ENCODE measurements at places on chromosomes 2 and 18.

DNA sequence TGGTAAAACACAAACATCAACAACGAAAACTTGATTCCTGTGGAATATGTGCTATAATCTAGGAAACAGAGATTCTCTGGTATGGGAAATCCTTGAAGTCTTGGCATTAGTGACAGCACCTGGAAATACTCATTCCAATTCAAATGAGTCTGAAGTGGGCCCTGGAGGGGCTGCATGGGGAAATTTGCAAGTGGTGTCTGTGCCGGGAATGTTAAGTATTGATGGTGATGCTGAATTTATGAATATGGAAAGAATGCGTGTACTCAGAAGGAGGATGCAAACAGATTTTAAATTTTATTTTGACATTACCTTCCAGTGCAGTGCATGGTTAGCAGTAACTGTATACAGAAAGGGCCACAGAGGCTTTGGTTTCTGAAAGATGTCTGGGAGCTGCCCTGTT is 37.2 kb downstream of the PTPRM start:
- H3K4me3 ChIP-seq = no peak overlapping the region
- DNase-seq = no peak
- H3K27me3 ChIP-seq = no peaks in the 10 kb centered on the region
- peaks cover 42% of the 10 kb centered on the region for H3K4me1 ChIP-seq

GRCh38 chr2:55418512-55419232 is 984 bp downstream of the CCDC88A start:
- peak overlapping the region; percentile 74 for H3K4me3 ChIP-seq
- no peaks in the 10 kb centered on the region for H3K4me1 ChIP-seq
- H3K36me3 ChIP-seq = no peaks in the 10 kb centered on the region
- H3K27me3 ChIP-seq = no peaks in the 10 kb centered on the region
- H3K27ac ChIP-seq = no peak overlapping the region

DNA sequence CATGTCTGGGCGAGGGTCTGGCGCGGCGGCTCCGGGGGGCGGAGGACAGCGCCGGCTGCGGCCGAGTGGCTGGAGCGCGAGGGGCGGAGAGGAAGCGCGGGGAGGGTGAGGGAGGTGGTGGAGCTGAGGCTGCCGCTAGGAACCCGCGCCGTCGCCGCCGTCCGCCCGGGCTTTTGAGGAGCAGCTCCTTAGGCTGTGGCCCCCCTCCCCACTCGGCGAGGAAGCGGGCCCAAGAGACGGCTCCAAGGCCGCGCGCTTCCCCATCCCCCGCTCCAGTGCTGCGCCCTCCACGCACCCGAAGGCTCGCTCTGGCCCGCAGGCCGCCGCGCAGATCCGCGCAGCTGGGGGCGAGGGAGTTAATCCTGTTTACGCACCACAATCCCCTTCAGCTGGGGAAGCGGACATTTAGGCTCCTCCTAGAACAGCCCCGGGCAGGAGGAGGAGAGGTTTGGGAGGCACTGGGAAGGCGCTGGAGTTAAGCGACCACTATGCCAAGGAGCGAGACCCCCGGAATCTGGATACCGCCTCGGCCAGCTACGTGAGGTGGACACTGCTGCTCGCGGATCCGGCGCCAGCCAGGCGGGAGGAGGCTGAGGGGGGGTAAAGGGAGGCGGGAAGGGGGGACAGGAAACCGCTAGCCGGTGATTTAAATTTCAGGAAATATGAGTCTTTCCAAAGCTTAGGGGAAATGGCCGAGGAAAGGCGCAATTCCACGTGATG is at the start of gene CNRIP1:
CNRIP1 (minus strand) TSS at position 552 of the 720 bp plus-strand sequence; CDS start at position 3, 549 bp downstream.
- no peaks in the 10 kb centered on the region for H3K4me1 ChIP-seq
- H3K27ac ChIP-seq = no peak within 1 kb of the TSS
- H3K27me3 ChIP-seq = no peaks in the 10 kb centered on the region
- H3K36me3 ChIP-seq = no peaks in the 10 kb centered on the region
- DNase-seq = no peak

DNA sequence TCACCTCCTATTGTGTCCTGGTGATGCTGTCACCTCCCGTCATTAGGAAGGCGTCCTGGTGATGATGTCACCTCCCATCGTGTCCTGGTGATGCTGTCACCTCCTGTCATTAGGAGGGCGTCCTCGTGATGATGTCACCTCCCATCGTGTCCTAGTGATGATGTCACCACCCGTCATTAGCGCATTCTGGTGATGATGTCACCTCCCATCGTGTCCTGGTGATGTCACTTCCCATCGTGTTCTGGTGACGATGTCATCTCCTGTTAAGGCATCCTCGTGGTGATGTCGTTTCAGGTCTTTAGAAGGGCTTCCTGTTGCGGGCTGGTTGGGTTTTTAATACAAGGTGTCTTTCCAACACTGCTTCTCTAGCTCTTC is 40.7 kb downstream of the CTDP1 start:
- H3K27ac ChIP-seq = no peak overlapping the region
- no peak for DNase-seq
- H3K4me1 ChIP-seq = no peaks in the 10 kb centered on the region
- no peaks in the 10 kb centered on the region for H3K27me3 ChIP-seq

- DNase-seq = peak; percentile 62
- H3K27me3 ChIP-seq = no peaks in the 10 kb centered on the region
- no peaks in the 10 kb centered on the region for H3K36me3 ChIP-seq
- no peak overlapping the region for H3K27ac ChIP-seq
- H3K4me1 ChIP-seq = 0 out of 2 replicates have a peak, but pooled peaks cover 7% of the 10 kb centered on the region
These were observed 35.3 kb downstream of the LRRFIP1 start for GRCh38 chr2:237662671-237663093.

- H3K27ac ChIP-seq = no peak overlapping the region
- no peaks in the 10 kb centered on the region for H3K27me3 ChIP-seq
- no peak for DNase-seq
- H3K4me1 ChIP-seq = peaks cover 40% of the 10 kb centered on the region
- no peak overlapping the region for H3K4me3 ChIP-seq
- H3K36me3 ChIP-seq = no peaks in the 10 kb centered on the region
These were observed 263.2 kb upstream of the RASGRP3 start for GRCh38 chr2:33213244-33213643.

DNA sequence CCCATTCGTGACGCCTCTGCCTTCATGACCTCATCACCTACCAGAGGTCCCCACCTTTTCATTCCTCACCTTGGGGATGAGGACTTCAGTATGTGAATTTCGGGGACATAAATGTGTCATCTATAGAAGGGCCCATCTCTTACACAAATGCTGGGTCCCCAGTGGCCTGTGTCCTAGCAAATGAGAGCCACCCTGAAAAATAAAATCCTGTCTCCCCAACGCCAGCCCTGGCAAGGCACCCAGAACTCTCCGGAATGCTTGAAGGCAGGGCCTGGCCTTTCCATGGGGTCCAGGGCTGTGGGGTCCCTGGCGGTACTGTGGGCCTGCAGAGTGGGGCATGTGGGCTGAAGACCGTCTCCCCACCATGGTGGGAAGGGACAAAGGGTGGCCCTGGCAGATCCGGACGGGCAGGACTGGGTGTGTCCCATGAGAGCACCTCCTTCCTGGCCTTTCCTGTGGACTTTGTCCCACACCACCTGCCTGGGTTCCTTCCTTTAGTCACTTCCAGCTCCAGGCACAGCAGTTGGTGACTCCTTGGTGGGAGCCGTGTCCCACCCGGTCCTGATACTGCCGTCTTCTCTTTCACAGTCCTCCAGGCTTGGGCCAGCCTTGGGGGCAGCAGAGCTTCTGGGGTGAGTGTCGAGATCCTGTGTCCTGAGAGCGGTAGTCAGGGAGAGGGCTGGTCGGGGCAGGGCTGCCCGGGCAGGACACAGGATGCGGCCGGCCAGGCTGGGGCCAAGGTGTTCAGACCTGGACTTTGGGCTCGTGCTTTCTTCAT is 18.6 kb downstream of the CAPN10 start:
- peak; percentile 83 for DNase-seq
- peak overlapping the region; percentile 79 for H3K27ac ChIP-seq
- H3K36me3 ChIP-seq = no peaks in the 10 kb centered on the region

DNA sequence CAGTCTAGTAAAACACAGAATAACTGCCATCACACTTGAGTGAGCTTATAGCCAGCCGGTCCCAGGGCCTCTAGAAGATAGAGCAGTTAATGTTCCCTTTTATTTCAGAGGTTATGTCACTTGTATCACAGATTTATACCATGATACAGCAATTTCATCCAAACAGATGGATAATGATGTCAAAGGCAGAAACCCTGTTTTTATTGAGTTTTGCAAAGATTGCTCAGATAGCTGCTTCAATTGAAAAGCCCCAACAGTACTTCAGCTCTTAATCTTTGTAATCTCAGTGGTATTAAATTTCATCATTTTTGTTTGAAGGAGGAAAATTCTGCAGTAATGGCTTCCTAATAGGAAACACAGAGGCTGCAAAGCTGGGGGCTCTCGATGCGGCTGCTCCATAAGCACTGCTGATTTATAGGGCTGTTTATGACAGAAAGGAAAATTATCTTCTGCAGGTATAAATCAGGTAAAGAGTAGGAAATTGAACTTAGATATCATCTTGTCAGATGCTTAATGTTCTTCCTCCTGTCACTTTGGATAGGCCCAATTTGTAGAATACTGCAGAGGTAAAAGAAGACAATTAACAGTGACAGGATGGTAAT is 112.3 kb downstream of the LNPK start:
- H3K27ac ChIP-seq = no peak overlapping the region
- no peaks in the 10 kb centered on the region for H3K36me3 ChIP-seq
- no peak overlapping the region for H3K4me3 ChIP-seq
- H3K27me3 ChIP-seq = no peaks in the 10 kb centered on the region

- H3K27me3 ChIP-seq = no peaks in the 10 kb centered on the region
- no peak overlapping the region for H3K4me3 ChIP-seq
- H3K36me3 ChIP-seq = no peaks in the 10 kb centered on the region
- no peak for DNase-seq
These were observed 405.0 kb upstream of the DDX18 start for GRCh38 chr2:117409443-117409842.

DNA sequence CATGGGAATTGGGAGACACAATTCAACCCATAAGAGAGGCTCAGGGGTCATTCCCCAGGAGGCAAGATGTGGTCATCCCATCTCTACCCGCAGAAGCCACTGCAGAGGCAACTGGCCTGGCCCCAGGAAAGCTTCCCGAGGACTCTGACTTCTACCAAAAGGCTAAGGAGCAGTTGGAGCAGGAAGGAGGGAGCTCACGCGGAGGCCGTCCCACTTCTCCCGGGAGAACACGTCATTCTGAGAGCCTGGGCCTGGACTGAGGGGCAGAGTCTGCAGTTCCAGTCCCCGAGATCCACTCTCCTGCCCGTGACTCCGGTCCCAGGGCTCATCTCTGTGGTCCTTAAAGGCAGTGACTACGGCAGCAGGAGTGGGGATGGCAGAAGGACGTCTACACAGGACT is 69.0 kb upstream of the TAF1B start:
- H3K4me1 ChIP-seq = 0 out of 2 replicates have a peak, but pooled peaks cover 2% of the 10 kb centered on the region
- no peaks in the 10 kb centered on the region for H3K27me3 ChIP-seq
- no peak overlapping the region for H3K4me3 ChIP-seq
- no peak for DNase-seq
- no peak overlapping the region for H3K27ac ChIP-seq

DNA sequence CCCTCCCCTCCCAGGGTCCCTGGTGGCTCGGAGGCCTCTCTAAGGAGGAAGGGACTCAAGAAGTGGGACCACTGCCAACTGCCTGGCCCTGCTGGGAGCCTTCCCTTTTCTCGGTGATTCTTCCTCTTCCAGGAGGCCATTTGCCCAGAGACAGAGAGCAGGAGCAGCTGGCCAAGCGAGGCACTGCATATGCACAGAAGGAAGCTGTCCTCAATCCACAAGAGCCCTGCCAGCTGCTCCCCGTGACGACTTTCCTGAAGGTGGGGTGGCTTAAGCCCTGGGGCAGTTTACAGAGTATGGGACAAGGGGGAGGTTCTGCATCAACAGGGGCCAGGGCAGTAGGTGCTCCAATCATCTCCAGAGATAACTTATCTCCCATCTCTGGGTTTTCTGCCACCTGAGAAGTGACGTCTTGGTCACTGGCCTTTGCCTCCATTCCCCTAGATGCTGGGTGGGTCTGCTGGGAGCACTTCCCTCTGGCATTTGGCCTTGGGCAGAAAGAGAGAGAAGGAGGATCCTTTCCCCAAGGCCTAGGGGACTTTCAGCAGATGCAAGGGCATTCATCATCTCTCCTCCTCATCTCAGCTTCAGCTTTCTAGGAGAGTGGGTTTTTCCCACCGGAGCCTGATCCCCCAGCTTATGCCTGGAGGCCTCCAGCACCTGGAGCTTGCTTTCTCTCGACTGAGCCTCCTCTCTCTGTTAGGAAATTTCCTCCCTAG is 28.5 kb downstream of the CIB4 start:
- H3K27ac ChIP-seq = no peak overlapping the region
- no peak for DNase-seq

Measured in Caco-2 (cell line).